ENCODE measurements at places on chromosomes 13 and 19. TPM values are rescaled to one million over a fixed set of nuclear protein-coding genes. Genes with fewer than 3 reads are reported as not detected.
A peak's percentile ranks its signal among the peaks of the same experiment; 100 is the strongest.

DNA sequence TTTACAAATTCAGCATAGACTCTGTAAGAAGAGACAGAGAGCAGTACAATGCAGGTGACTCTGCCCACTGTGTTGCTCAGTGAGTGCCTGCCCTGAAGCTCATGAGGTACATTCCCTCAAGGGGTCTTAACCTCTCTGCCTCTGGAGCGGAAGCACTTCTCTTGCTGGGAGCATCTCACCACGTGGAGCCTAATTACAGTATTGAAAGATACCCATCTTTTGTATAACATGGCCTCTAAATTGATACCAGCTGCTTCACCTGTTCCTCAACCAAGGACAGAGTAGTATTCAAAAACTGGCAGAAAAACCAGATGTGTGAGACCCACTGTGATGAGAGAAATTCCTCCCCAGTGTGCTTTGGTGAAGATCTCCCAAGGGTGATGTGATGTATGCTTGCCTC is 77.1 kb downstream of the SACS start:
- H3K27me3 ChIP-seq: no peaks in the 10 kb centered on the region
- H3K36me3 ChIP-seq: peaks cover 43% of the 10 kb centered on the region
- peaks cover 4% of the 10 kb centered on the region for H3K4me1 ChIP-seq
- no peak overlapping the region for H3K4me3 ChIP-seq

DNA sequence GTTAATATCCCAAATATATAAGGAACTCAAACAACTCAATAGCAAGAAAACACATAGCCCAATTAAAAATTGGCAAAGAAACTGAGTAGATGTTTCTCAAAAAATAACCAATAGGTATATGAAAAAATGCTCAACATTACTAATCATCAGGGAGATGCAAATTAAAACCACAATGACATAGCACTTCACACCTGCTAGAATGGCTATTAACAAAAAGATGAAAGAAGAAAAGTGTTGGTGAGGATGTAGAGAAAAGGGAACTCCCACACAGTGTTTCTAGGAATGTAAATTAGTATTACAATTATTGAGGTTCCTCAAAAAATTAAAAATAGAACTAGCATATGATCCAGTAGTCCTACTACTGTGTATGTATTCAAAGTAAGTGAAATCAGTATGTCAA is 1212.8 kb downstream of the DIAPH3 start:
- no peaks in the 10 kb centered on the region for H3K27me3 ChIP-seq
- DNase-seq: no peak
- no peaks in the 10 kb centered on the region for H3K4me1 ChIP-seq
- H3K27ac ChIP-seq: no peak overlapping the region

DNA sequence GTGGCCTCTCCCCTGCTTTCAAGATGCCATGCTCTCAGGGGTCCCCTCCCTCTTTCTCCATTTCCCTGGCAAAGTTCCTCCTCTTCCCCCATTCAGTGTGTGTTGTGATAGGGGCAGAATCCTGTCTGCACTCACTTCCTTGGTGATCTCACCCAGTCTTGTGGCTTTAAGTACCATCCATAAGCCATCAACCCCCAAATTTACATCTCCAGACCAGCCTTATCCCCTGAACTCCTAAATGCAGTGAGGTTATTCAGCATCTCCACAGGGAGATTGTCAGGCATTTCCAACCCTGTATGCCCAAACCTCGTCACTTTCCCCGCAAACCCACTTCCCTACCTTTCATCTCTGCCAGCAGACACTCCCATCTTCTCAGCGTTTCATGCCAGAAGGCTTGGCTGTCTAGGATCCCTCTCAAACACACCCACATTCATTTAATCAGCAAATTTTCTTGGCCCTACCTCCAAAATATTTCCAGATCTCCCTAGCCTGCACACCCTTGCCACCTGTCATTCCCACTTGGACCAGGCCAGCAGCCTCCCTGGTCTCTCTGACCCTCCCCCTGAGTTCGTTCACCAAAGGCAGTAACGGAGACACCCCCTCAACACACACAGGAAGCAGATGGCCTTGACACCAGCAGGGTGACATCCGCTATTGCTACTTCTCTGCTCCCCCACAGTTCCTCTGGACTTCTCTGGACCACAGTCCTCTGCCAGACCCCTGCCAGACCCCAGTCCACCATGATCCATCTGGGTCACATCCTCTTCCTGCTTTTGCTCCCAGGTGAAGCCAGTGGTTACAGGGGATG is at the start of gene HCST:
Gene HCST, plus strand, starts transcription at position 676 of the 808 bp plus-strand sequence. Its CDS starts 65 bp downstream, at position 741.
- no peaks in the 10 kb centered on the region for H3K27me3 ChIP-seq
- peaks cover 44% of the 10 kb centered on the region for H3K4me1 ChIP-seq

DNA sequence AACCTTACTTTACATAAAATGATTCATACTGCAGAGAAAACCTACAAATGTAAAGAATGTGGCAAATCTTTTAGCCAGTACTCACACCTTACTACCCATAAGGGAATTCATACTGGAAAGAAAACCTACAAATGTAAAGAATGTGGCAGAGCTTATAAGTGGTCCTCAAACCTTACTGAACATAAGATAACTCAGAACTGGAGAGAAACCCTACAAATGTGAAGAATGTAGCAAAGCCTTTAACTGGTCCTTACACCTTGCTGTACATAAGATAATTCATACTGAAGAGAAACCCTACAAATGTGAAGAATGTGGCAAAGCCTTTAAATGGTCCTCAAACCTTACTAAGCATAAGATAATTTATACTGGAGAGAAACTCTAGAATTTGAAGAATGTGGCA is 90.1 kb downstream of the ZNF675 start:
- no peaks in the 10 kb centered on the region for H3K27me3 ChIP-seq
- H3K36me3 ChIP-seq: no peaks in the 10 kb centered on the region
- H3K4me3 ChIP-seq: no peak overlapping the region
- no peak for DNase-seq
- no peaks in the 10 kb centered on the region for H3K4me1 ChIP-seq
- no peak overlapping the region for H3K27ac ChIP-seq

GRCh38 chr19:2207991-2208860 is 27.9 kb downstream of the PLEKHJ1 start:
- H3K27ac ChIP-seq: no peak overlapping the region
- H3K4me3 ChIP-seq: no peak overlapping the region
- no peaks in the 10 kb centered on the region for H3K27me3 ChIP-seq
- peaks cover 10% of the 10 kb centered on the region for H3K36me3 ChIP-seq

DNA sequence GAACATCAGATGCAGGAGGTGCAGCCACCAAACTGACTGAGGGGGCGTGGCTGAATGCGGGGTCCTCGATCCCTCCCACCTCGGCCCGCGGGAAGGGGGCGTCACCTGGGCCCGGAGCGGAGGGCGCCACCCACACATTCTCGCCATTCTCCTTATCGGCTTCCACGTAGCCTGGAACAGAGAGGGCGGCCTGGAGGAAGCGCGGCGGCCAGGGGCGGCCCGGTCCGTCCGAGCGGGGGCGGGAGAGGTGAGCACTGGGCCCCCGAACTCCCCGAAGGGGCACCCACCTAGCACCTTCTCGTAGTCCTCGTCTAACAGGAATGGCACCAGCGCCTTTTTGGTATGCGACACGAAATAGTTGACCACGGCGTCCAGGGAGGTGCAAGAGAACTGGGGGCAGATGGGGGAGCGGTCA is 11.8 kb downstream of the STAP2 start:
- DNase-seq: peak; percentile 42
- peaks cover 22% of the 10 kb centered on the region for H3K4me1 ChIP-seq
- no peaks in the 10 kb centered on the region for H3K27me3 ChIP-seq
- peak overlapping the region; percentile 88 for H3K4me3 ChIP-seq
- peaks cover 14% of the 10 kb centered on the region for H3K36me3 ChIP-seq

DNA sequence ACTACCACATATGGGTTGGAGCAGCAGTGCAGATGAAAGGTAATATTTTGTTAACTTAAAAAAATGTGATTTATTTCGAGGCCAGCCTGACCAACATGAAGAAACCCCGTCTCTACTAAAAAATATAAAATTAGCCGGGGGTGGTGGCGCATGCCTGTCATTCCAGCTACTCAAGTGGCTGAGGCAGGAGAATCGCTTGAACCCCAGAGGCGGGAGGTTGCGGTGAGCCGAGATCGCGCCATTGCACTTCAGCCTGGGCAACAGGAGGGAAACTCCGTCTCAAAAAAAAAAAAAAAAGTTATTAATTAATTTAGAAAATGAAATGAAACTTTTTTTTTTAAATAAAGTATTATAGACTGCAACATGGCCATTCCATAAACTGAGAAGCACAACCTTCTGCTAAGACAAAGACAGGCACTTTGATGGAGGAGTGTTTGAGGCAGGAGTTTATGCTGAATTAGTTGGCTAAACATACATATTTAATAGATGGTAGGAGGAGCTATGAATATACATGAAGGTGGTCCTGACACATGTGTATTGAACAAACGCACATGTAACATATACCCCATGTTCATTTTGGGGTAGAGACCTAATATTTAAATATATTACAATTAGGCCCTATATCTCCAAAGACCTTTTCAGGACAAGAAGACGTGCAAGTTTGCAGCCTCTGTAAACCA is 1485.3 kb upstream of the MIR17HG start:
- no peak overlapping the region for H3K27ac ChIP-seq
- no peaks in the 10 kb centered on the region for H3K4me1 ChIP-seq
- no peaks in the 10 kb centered on the region for H3K36me3 ChIP-seq
- H3K4me3 ChIP-seq: no peak overlapping the region
- no peaks in the 10 kb centered on the region for H3K27me3 ChIP-seq
- no peak for DNase-seq

GRCh38 chr13:45811891-45812694 is 39.5 kb downstream of the SIAH3 start:
- peaks cover 4% of the 10 kb centered on the region for H3K4me1 ChIP-seq
- no peak for DNase-seq
- no peaks in the 10 kb centered on the region for H3K36me3 ChIP-seq

GRCh38 chr19:1523412-1524286 is at the start of gene PLK5:
Gene PLK5, plus strand, starts transcription at chr19:1524077. Its CDS starts 2,920 bp downstream, at chr19:1526997.
- H3K36me3 ChIP-seq: no peaks in the 10 kb centered on the region
- DNase-seq: no peak
- H3K27me3 ChIP-seq: peaks cover 52% of the 10 kb centered on the region
- no peak within 1 kb of the TSS for H3K27ac ChIP-seq
- H3K4me1 ChIP-seq: peaks cover 4% of the 10 kb centered on the region

- peak overlapping the region; percentile 90 for H3K27ac ChIP-seq
- peaks cover 36% of the 10 kb centered on the region for H3K4me1 ChIP-seq
- peaks cover 4% of the 10 kb centered on the region for H3K36me3 ChIP-seq
- no peak overlapping the region for H3K4me3 ChIP-seq
- no peaks in the 10 kb centered on the region for H3K27me3 ChIP-seq
Measured at GRCh38 chr13:24619282-24619681, 60.9 kb upstream of the ATP12A start.

DNA sequence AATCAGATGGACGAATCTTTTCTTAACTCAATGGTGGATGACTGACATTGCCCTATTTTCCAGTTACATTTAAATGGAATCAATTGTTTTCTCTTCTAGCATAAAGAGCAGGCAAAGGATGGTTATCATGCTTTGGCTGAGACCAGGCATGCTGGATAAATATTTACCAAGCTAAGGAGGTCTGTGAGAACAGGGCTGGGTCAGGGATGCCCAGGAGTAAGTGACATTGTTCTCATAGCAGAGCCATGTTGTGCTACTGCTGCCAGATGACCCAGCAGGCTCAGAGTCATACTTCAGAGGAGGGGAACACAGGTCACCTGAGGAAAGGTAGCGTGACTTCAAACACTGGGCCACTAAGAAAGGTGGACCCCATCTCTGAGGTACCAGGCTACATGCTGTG is 116.0 kb upstream of the RNF113B start:
- H3K4me1 ChIP-seq: no peaks in the 10 kb centered on the region
- DNase-seq: no peak
- H3K36me3 ChIP-seq: no peaks in the 10 kb centered on the region
- no peak overlapping the region for H3K27ac ChIP-seq
- H3K27me3 ChIP-seq: peaks cover 3% of the 10 kb centered on the region

DNA sequence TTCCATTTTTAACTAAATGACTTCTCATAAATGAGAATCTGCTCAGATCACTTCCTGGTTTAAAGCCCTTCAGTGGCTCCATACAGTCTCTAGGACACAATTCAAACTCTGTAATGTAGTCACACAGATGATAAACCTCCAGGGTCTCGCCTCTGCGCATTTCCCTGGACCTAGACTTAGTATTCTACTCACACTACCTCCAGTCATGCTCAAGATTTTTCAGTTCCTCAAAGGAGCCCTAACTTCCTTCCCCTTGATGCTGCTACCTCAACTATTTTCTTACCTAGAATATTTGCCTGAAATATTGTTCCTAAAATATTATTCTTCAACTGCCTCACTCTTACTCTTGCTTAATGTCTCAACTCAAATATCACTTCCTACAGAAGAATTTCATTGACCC is 86.7 kb upstream of the TPP2 start:
- no peak overlapping the region for H3K4me3 ChIP-seq
- peaks cover 18% of the 10 kb centered on the region for H3K27me3 ChIP-seq
- no peaks in the 10 kb centered on the region for H3K36me3 ChIP-seq
- H3K4me1 ChIP-seq: no peaks in the 10 kb centered on the region

GRCh38 chr13:64801768-64802167 is 2428.4 kb downstream of the PCDH9 start:
- no peaks in the 10 kb centered on the region for H3K36me3 ChIP-seq
- no peak overlapping the region for H3K27ac ChIP-seq

DNA sequence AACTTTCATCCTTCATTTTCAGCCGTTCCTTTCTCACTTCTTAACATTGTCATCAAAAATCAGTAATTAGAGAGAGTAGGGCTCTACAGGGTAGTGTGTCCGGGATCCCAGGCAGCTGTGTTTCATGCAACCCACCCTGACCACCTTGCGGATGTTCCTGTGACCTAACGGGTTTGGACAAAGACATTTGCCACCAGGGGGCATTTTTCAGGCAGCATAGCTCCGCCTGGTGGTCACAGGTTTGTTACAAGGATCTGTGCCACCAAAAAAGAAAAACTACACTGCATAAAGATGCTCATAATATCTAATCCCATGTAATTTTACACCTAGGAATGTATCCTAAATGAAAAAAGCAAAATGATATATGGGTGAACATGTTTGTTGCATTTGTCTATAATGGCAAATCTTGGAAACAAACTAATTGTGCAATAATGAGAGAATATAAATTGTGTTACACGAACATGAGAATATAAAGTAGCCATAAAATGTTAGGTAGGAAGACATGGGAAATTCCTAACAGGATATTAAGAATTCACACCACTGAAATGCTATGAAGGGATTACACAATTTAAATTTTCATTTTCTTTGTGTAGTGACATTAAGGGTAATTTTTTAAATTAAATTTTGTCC is 123.0 kb downstream of the SLC7A1 start:
- DNase-seq: peak; percentile 37
- no peaks in the 10 kb centered on the region for H3K4me1 ChIP-seq
- H3K27me3 ChIP-seq: peaks cover 5% of the 10 kb centered on the region

ITM2B gene
- 90.7 TPM for total RNA-seq

LGALS14 gene
- 0.70 TPM for total RNA-seq

UGGT2 gene
- not detected for total RNA-seq

NCAN gene
- total RNA-seq: not detected

TDRD12 gene
- 0.06 TPM for total RNA-seq

SPPL2B gene
- total RNA-seq: 47.1 TPM
